NCI-H1417 treated with DMSO at 0.1 percent for 48 hours (cell line): ENCODE measurements at places on chromosomes 11 and 22.

- no peak for DNase-seq
These were observed 74.6 kb downstream of the ARHGEF12 start for GRCh38 chr11:120410622-120411380.

GRCh38 chr11:133284156-133284555, 248.1 kb downstream of the OPCML start:
- DNase-seq: no peak

DNA sequence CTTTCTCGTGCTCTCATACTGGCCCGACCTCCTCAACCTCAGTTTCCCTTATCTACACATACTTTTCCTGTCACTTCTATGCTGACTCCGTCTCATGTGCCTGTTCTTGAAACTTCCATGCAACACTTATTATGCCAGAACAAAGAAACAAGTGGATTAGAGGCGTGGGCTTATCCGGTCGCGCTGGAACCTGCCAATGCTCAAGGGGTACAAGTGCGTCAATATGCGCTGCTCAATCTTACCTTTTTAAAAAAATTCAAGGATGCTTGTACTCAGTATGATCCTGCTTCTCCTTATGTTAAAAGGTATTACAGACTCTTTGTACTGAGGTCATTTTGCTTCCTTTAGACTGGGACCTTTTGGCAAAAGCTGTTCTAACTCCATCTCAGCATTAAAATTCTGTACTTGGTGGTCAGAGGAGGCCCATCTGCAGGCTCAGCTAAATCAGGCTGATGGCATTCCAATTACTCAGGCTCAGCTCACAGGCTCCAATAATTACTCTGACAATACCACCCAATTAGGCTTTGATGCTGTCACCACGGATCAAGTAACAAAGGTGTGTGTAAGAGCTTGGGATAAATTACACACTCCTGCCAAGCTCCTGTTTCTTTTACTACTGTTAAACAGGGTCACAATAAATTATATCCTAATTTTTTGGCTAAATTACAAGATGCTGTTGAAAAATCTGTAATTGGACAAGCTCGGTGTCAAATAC, 26.3 kb upstream of the ALDH3B2 start:
- peak; percentile 41 for DNase-seq

- DNase-seq: no peak
These were observed 25.0 kb downstream of the OR5A2 start for GRCh38 chr11:59401262-59401552.

GRCh38 chr22:22216450-22216959, 28.1 kb upstream of the VPREB1 start:
- DNase-seq: no peak

GRCh38 chr11:119663279-119663678, 65.7 kb downstream of the NECTIN1 start:
- no peak for DNase-seq

- DNase-seq: no peak
These were observed 340.3 kb downstream of the CTTN start for GRCh38 chr11:70738661-70739060.

- no peak for DNase-seq
These were observed 44.2 kb downstream of the CTNND1 start for GRCh38 chr11:57805780-57806179.

GRCh38 chr11:47328449-47329390, 23.8 kb downstream of the MYBPC3 start:
- no peak for DNase-seq

GRCh38 chr11:77069969-77070582, 3.3 kb downstream of the CAPN5 start:
- no peak for DNase-seq

GRCh38 chr11:45663486-45664375, 1.7 kb downstream of the CHST1 start:
- DNase-seq: no peak

DNA sequence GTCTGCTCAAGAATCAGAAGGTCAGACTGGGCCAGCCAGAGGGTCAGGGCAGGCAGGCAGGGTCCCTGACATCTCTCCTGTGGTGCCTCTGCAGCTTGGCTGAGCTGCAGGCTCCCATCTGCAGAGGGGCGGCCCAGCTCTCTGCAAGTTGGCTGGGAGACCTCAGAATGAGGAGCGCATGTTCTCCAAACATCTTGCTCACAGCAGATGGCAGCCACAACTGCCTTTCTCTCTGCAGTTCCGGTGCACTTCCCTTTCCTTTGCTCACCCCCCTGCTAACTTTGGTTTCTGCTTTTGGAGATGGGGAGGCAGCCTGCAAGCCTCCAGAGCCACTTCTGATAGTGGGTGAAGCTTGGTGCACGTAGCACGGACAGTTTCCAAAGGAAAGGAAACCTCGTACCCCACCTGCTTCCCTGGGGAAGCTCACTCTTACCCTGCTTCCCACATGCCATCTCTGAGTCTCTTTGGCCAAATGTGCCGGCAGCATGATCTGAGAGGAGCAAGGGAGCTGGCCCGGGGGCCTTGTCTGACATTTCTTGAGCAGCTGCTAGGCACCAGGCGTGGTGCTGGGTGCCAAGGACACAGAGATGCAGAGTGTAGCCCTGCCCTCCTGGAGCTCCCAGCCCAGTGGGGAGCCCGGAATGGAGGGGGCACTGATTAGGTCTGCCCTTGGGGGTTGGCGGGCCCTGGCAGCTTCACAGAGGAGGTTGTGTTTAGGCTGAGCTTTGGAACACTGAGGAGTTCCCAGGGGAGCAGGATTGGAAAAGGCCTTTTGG, 18.2 kb downstream of the DAGLA start:
- DNase-seq: no peak

DNA sequence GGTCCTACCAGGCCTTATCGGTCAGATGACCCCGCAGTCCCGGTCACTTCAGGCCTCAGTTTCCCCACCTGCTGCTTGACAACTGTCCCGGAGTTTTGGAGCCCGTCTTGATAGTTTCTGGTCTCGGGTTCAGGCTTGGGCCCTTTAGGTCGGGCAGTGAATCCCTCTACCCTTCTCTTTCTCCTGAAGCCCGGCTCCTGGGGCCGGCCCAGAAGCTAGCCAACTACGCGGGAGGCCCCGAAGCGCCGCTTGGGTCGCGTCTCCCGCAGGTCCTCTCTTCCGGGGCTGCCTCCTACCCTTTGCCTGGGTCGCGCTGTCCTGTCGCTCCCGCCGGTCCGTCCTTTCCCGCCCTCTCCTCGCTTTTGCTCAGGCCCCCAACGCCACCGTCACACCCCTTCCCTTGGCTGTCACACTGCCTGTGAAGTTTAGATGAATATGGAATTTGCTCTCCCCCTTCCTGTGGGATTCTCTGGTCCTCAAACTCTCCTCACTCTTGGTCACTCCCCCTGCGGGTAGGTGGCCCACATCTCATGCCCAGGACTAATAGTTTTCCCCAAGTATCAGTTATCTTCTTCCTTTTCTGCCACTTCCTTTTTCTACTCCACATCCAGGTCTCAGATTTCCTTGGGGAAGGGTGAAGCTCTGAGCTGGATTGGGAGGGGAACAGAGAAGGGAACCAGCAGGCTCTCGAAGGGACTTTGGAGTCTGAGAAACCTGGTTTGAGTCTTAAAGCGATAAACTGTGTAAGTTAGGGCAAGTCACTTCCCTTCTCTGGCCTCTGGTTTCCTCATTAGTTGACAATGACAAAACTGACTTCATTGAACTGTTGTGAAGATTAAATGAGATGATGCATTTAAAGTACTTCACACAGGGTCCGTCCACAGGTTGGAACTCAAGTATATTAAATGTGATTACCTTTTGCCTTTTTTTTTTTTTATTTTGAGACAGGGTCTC, 790 bp downstream of the RAB1B start:
- no peak for DNase-seq

DNA sequence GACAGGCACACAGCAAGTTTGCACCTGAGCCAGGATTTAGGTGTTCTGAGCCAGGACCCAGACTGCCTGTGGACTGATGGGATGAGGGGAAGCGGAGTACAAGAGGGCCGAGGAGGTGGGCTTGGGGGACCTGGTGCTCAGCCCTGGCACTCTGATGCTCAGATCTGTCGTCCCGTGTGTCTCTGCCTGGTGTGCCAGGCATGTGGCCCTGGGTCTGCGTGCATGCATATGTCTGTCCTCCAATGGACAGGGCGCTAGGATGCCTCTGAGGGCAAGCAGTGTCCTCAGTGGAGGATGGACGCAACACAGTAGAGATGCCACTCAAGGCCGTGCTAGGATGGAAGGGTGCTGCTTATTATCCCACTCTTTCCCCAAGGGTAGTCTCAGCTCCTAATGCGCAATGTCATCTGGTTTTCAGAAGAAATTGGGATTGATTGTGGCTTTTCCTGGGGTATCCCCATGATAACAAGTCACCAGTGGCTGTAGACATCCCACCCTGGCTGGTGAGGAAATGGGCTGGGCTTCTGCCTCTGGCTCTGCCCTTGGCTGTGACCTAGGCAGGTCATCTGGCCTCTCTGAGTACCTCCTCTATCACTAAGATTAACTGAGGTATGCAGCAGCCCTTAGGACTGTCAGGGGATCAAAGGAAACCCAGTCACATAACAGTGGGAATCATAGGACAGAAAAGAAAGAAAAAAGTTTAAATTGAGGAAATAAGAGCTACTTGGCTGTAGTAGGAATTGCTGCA, 35.7 kb upstream of the SUSD2 start:
- DNase-seq: no peak

DNA sequence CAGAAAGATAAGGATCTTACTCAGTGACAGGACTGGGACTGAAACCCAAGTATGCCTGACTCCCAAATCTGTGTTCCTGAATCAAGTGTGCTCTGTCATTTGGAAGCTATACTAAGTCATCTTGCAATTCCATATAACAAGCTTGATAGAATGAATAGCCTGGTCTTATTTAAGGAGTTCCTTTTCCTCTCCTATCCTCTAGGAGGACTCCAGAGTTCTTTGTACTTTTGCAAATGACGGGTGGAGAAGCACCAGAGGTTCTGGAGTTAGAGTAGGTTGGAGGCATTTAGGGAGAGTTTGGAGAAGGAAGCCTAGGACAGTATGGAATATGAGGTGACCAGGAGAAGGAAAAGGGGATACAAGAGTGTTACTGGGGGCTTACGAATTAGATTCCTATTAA, 92.9 kb upstream of the RCN1 start:
- no peak for DNase-seq

- peak; percentile 51 for DNase-seq
These were observed 38.0 kb downstream of the JHY start for GRCh38 chr11:122920579-122920978.

DNA sequence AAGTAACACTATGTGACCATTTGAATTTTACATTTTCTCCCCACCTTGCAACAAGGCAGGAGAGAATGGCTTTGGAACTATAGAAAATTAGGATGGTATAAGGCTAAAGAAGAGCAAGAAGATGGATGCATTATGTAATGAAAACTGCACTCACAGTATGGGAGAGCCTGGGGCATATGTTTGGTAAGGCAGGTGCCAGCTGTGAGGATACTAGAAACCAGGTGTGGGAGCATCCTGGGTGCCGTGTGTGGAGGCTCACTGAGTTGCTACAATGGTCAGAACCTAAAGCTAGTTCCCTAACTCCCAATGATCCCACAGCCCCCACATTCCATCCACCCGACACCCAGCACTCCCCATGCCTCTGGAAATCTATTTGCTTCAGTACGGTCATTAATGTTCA, 42.9 kb downstream of the UBASH3B start:
- DNase-seq: no peak

DNA sequence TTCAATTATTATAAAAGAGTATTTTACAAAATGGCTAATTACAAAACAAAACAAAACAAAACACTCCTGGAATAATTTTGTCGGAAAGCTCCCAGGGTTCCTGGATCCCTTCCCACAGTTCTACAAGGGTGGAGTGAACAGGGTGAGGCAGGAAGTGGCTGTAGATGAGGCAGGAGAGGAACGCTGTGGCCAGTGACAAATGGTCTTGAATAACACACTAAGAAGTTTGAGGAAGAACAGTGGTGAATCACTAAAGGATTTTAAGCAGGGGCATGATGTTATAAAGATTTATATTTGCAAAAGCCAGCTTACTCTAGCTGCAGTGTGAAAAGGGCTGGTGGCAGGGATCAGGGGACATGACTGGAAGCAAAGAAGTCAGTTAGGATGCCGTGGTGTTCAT, 33.8 kb upstream of the APOA1 start:
- DNase-seq: no peak

DNA sequence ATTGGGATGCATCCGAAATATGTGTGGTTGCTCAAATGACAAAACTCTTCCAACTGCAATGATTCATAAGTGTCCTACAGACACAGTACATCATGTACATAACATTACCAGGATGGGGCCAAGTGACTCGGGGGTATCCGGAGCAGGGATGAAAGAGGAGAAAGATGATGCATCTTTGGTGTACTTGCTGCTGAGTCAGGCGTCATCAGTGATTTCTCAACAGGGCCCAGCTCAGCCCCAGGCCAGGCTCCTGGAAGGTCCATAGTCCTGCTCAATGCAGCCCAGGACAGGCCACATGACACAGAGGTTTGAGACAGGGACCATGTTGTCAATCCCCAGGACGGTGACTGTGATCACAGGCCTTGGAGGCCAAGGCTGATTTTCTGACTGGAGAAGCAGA, 59.3 kb downstream of the GGTLC2 start:
- DNase-seq: no peak

GRCh38 chr11:459511-460220, 9.6 kb downstream of the PTDSS2 start:
- DNase-seq: no peak

DNA sequence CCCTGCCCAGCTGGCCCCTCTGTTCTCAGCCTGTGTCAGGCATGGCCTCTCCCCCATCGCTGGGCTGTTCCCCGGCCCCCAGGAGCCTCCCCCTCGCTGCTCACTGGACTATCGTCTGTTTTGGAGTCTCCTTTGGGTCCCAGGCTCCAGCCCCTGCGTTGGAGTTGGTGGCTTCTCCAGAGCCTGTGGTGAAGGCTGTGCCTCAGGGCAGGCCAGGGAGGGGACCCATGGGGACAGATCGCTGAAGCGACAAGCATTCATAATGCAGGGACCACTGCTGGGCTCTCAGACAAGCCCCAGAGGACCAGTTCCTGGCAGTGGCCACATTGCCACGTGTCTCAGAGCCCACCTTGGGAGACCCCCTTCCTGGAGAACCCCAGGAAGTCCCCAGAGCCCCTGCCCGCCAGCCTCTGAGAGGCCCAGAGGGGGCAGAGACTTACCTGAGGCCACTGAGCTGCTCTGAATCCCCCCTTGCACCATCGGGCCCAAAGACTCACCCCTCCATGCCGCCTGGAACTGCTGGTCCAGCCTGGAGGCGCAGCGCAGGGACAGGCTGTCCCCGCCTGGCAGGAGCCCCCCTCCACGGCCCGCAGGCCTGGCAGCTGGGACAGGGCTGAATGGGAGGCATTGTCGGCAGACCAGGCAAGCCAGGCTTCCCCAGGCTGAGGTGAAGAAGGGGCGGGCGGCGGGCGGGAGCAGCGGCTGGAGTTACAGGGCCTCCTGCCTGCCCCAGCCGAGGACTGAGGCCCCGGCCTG, at the start of gene CHADL:
TSS of gene CHADL (minus strand) at position 555 of the 756 bp plus-strand sequence. CDS start at position 505, 50 bp downstream.
- no peak for DNase-seq

- DNase-seq: no peak
These were observed 6.0 kb upstream of the IFT27 start for GRCh38 chr22:36781656-36782627.

- no peak for DNase-seq
These were observed 155.5 kb upstream of the DDI1 start for GRCh38 chr11:103880968-103881367.

DNA sequence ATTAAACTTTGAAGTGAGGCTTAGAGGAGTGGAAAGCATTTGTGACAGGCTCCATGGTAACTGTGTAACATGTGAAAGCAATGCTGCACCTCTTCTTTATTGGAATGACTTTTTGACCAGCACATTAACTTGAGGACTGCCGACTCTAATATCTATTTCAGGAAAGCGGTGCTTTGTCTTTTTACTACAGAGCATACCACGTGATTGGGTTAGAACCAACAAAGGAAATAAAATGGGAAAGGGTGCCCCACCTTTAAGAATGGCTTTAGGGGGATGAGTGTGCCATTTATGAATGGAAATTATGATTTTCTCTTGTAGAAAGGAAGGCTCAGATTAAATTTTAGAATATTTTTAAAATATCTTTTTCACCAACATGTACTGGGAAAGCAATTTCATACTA, 57.3 kb upstream of the VPREB1 start:
- DNase-seq: no peak
